ENCODE measurements at places on chromosomes 7 and 10. TPM values are rescaled to one million over a fixed set of nuclear protein-coding genes. Genes with fewer than 3 reads are reported as not detected.

ARHGEF35 gene
- total RNA-seq = 4.1 TPM

DNA sequence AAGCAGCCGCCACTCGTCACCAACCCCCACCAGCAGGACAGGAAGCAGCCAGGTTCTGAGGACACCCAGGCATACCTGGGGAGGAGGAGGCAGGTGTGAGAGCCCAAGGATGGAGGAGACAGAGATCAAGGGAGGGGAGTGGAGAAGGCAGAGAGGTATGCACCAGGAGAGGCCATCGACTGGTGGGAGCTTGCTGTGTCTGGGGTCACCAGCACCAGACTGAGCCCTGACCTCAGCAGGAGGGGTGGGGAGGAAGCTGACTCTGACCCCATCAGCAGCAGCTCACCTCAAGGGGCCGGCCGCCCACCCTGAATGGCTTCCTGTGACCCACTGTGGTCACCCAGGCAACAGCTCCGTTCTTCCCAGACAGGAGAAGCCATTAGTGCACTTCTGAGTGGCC, 7.8 kb downstream of the VIPR2 start:
- H3K4me3 ChIP-seq = no peak overlapping the region
- no peaks in the 10 kb centered on the region for H3K4me1 ChIP-seq
- no peaks in the 10 kb centered on the region for H3K36me3 ChIP-seq

GPC2 gene
- total RNA-seq = 3.1 TPM

FKBP6 gene
- not detected for total RNA-seq

NANOS1 gene
- total RNA-seq = 1.4 TPM

DNA sequence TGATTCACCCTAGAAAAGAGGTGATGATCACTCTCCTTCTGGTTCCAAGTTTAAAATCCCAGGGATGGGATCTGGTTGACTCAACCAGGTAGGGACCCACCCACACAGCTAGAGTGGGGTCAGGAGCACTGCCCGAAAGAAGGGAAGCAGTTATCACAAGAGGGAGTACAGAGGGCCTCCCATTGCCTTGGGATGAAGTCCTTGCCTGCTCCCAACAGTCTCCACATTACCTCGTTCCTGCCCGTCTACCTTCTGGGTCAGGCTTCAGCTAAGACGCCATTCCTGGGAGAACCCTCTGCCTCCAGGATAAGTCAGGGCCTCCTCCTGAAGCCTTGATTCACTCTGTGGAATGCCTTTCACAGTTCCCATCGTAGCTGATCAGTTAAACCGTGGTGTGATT, 23.8 kb downstream of the ZMIZ2 start:
- no peak for DNase-seq
- H3K4me1 ChIP-seq = peaks cover 12% of the 10 kb centered on the region
- no peaks in the 10 kb centered on the region for H3K36me3 ChIP-seq
- H3K27me3 ChIP-seq = no peaks in the 10 kb centered on the region
- no peak overlapping the region for H3K4me3 ChIP-seq

METTL27 gene
- total RNA-seq = 4.3 TPM

GRCh38 chr10:73591935-73592699, 975 bp upstream of the USP54 start:
- H3K4me3 ChIP-seq = no peak overlapping the region
- no peaks in the 10 kb centered on the region for H3K27me3 ChIP-seq
- peak; percentile 45 for DNase-seq
- no peak overlapping the region for H3K27ac ChIP-seq
- no peaks in the 10 kb centered on the region for H3K36me3 ChIP-seq

DNA sequence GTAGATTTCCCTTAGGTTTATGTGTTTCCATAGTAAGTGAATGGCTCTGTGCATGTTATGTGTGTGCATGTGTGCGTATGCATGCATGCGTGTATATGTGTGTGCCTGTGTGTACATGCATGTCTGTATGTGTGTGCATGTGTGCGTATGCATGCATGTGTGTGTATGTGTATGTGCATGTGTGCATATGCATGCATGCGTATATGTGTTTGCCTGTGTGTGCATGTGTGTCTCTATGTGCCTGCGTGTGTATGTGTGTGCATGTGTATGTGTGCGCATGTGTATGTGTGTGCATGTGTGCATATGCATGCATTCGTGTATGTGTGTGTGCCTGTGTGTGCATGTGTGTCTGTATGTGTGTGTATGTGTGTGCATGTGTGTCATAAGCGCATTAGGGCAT, 98.8 kb upstream of the AGBL3 start:
- H3K36me3 ChIP-seq = no peaks in the 10 kb centered on the region
- H3K4me1 ChIP-seq = peaks cover 22% of the 10 kb centered on the region
- H3K27ac ChIP-seq = peak overlapping the region; percentile 67
- H3K4me3 ChIP-seq = no peak overlapping the region

DNA sequence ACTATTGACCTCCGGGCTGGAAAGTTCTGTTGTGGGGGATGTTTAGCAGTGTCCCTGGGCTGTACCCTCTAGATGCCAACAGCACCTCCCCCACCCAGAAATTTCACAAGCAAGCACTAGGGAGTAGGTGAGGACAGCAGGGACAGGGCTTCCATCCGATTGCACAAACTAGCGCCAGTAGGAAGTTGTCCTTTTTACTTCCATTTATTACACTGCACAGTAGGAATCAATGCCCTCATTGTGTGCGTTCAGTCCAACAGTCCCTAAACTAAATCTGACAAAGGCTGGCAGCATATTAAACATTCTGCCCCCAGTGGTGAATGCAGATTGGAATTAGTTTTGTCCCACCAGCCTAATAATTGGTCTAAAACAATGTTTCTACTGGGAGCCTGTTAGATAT, 6.4 kb upstream of the SOSTDC1 start:
- no peak overlapping the region for H3K4me3 ChIP-seq
- H3K4me1 ChIP-seq = no peaks in the 10 kb centered on the region
- no peak overlapping the region for H3K27ac ChIP-seq
- H3K36me3 ChIP-seq = no peaks in the 10 kb centered on the region
- no peaks in the 10 kb centered on the region for H3K27me3 ChIP-seq
- DNase-seq = no peak

GRCh38 chr7:114478384-114478783, 63.8 kb downstream of the FOXP2 start:
- no peak overlapping the region for H3K27ac ChIP-seq
- no peaks in the 10 kb centered on the region for H3K4me1 ChIP-seq
- no peaks in the 10 kb centered on the region for H3K27me3 ChIP-seq
- no peaks in the 10 kb centered on the region for H3K36me3 ChIP-seq
- no peak for DNase-seq

ANKMY2 gene
- 22.7 TPM for total RNA-seq

DNA sequence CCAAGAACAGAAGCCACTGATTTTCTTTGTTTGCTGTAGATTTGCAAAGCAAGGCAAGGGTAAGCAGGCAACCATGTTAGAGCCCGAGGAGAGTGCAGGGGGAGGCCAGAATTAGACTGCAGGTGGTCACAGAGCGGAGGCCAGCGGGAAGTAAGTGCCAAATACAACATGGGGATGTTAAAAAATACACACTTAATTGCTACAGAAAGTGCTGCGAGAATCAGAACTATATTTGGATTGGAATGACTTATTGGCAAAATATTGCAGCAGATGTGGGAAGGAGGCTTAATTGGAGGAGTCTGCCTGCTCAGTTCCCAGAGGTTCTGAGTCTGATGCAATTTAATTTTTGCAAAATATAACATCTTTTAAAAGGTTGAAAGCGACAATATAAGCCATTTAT, 49.7 kb upstream of the ADCY1 start:
- no peak for DNase-seq
- no peaks in the 10 kb centered on the region for H3K36me3 ChIP-seq
- no peaks in the 10 kb centered on the region for H3K4me1 ChIP-seq
- no peak overlapping the region for H3K4me3 ChIP-seq
- H3K27ac ChIP-seq = no peak overlapping the region
- H3K27me3 ChIP-seq = no peaks in the 10 kb centered on the region

DNA sequence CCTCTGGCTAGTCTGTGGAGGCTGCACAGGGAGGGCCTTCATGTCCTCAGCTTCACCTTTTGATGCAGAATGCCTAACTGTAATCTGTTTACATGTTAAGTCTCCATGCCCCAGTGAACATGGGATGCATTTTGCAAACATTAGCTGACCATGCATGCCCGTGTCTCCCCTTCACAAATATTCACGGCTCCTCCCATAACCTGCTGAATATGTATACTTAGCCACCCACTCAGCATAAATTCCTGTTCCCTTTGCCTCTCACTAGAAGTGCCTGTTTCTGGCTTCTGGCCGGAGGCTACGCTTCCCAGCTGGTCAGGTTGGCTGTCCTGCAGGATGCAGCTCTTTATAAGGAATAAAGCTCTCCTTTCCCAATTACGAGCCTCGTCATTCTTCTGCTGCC, 552.7 kb downstream of the DNAJB6 start:
- no peaks in the 10 kb centered on the region for H3K4me1 ChIP-seq
- no peaks in the 10 kb centered on the region for H3K27me3 ChIP-seq
- no peak overlapping the region for H3K27ac ChIP-seq
- H3K4me3 ChIP-seq = no peak overlapping the region

PNLIP gene
- total RNA-seq = not detected

IFT22 gene
- total RNA-seq = 27.8 TPM

PRKAR1B gene
- 49.0 TPM for total RNA-seq

SEMA3A gene
- total RNA-seq = 2.2 TPM

GRCh38 chr10:130194991-130195645, 58.9 kb downstream of the GLRX3 start:
- no peak overlapping the region for H3K27ac ChIP-seq
- peaks cover 5% of the 10 kb centered on the region for H3K4me1 ChIP-seq
- DNase-seq = no peak
- H3K36me3 ChIP-seq = no peaks in the 10 kb centered on the region
- H3K27me3 ChIP-seq = no peaks in the 10 kb centered on the region
- H3K4me3 ChIP-seq = no peak overlapping the region

GRCh38 chr10:112376396-112376790, 2.5 kb downstream of the ACSL5 start:
- peak overlapping the region; percentile 37 for H3K27ac ChIP-seq
- peaks cover 11% of the 10 kb centered on the region for H3K4me1 ChIP-seq
- H3K4me3 ChIP-seq = peak overlapping the region; percentile 26
- H3K27me3 ChIP-seq = no peaks in the 10 kb centered on the region
- H3K36me3 ChIP-seq = no peaks in the 10 kb centered on the region

UTF1 gene
- total RNA-seq = 3.3 TPM

All from ovary (tissue), 10 donors.